ENCODE measurements at places on chromosomes 6 and 20.

- no peak for DNase-seq
Observed at GRCh38 chr6:108789475-108789874, 58.7 kb upstream of the ARMC2 start.

DNA sequence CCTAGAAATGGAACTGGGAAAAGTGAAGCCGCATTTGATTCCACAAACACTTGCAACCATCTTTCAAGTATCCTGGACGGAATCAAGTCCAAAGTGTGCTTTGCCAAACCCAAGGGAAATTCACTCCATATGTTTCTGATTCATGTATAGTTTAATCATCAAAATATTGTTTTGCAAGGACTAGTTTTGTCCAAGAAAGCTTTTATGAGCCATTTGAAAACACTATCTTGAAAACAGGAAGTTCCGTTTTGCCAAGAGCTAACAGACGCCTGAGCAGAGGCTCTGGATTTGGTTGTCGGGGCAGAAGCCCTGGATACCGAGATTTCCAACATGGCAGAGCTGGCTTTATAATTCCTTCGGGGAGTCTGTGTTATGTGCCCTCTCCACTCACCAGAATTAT, 251.1 kb downstream of the PHACTR1 start:
- DNase-seq, result no peak

DNA sequence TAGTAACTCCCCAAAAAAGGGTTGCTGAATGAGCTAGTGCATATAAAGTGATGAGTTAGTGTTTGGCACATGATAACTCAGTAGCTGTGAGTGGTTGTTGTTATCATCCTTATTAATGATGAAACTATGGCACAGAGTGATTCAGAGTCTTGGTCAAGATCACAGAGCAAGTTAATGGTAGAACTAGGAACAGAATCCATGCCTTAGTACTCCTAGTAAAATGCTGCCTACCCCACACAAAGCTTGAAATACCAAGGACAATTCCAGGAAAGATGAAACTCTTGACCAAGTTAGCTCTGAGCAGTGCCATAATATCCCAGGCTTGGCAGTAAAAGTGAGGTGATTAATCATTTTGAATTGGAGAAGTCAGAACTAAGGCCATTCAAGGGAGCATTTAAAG, 109.1 kb upstream of the ENPP5 start:
- no peak for DNase-seq

GRCh38 chr6:154039231-154039842, at the start of gene OPRM1:
TSS of gene OPRM1 (plus strand) at chr6:154039240. CDS start at chr6:154039545, 305 bp downstream.
- no peak for DNase-seq

DNA sequence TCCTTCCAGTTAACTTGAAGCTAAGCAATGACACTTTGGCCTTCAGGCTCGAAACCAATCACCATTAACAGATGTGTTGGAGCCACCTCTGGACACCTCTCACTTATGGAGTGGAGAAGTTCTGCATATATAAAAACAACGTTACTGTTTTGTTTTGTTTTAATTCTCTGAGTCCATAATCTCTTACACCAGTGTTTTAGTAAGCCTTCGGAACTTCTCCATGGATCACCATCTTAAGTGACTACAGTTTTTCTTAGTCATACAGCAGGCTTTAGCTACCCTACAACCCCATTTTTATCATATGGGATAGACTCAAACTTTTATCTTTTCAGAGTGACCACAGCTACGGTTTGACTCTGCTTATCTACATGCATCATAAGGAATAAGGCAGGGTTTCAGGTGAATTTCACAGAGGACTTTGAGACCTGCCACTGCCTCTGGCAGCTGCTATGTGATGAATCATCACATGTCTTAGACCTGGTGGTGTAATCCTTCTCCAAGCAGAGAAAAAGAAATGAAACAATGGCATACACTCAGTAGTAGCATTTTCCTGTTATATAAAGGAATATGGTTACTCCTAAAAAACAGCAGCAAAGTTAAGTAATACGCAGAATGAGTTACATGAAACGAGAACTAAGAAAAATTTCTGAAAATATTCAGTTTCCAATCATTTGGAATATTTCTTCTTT, 5.5 kb upstream of the HDDC2 start:
- no peak for DNase-seq

DNA sequence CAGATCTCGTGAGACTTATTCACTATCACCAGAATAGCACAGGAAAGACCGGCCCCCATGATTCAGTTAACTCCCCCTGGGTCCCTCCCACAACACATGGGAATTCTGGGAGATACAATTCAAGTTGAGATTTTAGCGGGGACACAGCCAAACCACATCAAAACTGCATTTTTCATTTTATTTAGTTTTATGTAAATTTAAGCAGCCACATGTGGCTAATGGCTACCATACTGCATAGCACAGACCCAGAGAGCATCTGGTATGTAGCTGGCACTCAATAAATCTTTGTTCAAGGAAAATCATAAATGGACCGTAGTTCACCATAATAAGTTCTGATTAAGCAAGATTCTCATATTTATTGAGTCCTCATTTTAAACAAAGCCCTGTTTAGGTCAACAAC, 15.3 kb downstream of the GFOD1 start:
- no peak for DNase-seq

DNA sequence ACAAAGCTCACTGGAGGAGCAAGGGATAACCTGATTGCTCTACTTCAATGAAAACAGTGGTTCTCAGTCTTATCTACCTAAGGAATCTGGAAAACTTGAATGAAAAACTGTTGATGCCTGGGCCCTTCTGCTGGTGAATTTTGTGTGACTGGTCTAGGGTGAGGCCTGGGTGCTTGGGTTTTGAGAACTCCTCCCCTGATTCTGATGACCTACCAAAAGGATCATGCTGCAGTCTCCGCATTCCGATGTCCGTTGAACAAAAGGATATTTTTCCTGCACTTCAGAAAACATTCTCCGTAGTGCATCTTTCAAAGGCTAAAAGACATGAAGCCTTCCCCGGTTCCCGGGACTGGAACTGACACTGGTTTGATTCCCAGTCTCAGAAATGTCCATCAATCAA, 157.9 kb downstream of the SYNDIG1 start:
- DNase-seq, result no peak

DNA sequence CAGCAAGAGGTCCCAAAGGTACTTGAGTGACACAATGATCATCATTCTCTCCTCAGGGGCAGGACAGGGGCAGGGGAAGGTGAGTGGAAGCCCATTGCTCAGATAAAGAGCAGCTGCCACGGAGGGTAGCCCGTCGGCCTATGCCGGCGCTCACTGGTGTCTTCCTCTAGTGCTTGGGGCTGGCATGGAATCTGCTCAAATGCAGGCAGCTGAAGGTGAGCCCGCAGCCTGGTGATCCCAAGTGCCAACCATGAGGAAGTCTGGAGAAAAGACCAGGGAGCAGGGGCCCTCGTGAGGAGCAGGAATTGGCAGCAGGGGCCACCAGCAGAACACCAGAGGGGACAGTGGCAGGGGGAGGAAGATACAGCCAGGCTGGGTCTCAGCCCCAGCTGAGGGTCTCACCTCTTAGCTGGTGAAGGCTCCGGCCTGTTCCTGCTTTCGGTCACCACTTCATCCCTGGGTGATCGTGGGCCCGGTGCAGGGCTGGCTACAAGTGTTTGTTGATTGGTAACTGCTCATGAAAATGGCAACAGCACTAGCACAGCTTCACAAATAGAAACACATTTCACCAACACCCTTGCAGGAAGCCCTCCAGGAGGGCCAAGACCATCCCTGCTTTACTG, 24.7 kb downstream of the RBCK1 start:
- DNase-seq, result no peak

- no peak for DNase-seq
Observed at GRCh38 chr20:3667434-3668037, 4.3 kb upstream of the GFRA4 start.

GRCh38 chr20:24304291-24304690, 165.1 kb upstream of the SYNDIG1 start:
- DNase-seq, result no peak

DNA sequence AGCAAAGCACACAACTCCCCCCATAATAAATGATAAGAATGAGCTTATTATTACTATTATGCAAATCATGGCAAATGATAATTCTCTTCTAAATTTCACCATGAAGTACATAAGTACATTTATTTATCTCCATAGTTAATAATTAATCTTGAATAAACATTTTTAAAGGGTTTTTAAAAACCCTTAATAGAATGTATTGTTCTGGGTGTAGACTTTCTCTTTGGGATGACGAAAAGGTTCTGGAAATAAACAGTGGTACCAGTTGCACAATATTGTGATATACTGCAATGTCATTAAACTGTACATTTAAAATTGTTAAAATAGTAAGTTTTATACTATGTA, 18.0 kb downstream of the DST start:
- no peak for DNase-seq

- DNase-seq, result no peak
Observed at GRCh38 chr6:140183881-140184280, 809.4 kb upstream of the CITED2 start.

- DNase-seq, result no peak
Observed at GRCh38 chr6:24643920-24644319, 2.1 kb downstream of the KIAA0319 start.

GRCh38 chr6:145345094-145345493, 390.2 kb downstream of the EPM2A start:
- no peak for DNase-seq

- DNase-seq, result no peak
Observed at GRCh38 chr20:47647994-47648393, 137.3 kb downstream of the SULF2 start.

- DNase-seq, result no peak
Observed at GRCh38 chr6:63121166-63121565, 90.1 kb upstream of the FKBP1C start.

DNA sequence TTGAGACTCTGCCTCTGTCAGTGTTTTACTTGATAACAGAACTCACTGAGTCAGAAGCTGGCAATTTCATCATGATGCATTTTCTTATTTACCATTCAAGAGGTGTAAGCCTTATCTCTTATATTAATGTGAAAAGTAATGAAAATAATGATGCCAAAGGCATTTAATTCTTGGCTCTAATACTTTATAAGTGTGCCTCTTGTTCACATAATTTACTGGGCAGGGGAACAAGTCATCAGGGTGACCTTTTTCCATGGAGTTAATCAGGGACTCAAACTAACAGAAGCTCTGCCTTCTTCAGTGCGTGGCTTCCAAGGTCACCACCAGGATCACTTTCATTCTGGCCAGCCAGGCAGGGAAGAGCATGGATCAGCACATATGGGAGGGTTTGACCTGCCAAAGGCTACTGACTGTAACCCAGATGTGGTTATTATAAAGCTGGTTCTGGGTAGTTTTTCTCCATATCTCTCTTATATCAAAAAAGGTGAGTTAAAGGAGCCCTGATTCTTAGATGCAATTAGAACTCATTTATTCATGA, 5.2 kb upstream of the PLCB1 start:
- no peak for DNase-seq

DNA sequence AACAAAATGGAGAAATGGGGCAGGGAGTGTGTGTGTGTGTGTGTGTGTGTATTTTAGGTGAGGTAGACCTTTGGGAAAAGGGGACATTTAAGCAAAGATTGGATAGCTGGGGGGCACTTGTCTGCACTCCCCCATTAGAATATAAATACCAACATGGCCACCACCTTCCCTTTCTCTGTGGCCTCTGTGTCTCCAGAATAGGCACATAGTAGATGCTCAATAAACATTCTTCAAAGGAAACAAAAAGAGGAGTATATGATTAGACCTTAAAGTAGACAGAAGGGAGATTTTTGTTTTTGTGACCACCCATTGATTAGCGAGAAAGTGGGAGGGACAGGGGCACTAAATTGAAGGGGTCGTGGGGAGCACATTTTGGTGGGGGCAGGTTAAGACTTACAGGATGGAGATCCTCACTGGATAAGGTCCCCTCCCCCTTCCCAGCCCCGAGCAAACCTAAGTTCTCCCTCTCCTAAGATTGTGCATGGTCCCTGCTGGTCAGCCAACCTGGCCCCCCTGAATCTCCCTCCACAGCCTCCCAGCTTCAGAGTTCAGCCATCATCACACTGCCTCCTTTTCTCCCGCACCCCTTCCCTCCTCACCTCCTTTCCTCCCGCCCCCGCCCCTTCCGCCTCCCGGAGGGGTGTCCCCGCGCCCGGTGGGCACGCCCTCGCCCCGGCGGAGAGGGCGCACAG, 514 bp upstream of the TSHZ2 start:
- DNase-seq, result no peak

- no peak for DNase-seq
Observed at GRCh38 chr6:33249732-33250630, 21.7 kb downstream of the VPS52 start.

DNA sequence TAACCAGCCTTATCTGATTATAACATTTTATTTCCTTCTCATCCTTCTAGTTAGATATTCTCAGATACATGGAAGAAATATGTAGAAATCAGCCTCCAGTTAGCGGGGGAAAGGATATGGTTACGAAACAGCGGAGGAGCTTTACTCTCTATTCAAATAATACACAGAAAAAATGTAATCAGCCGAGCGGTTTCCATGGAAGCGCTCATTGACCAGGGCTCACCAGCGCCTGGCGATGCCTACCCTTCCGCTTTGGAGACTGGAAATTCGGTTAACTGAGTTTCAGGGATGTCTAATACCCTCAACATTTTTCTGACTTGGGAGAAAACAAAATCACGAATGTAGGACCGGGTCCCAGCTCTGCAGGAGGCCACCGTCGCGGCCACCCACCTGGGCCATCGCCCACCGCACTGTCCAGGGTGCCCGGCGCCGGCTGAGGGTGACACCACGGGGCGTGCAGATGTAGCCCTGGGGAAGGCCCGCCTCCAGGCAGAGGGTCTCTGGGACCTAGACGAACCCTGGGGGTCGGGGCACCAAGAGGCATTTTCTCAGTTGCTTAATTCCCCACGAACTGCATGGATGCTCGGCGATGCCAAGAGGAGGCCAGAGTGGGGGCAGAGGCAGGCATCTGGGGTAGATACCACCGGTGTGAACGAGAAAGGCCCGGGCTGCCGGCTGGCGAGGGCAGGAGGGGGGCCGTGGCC, 1.7 kb downstream of the PRR18 start:
- no peak for DNase-seq

GRCh38 chr6:27312950-27313271, 838 bp upstream of the POM121L2 start:
- no peak for DNase-seq

- no peak for DNase-seq
Observed at GRCh38 chr20:32898729-32899128, 40.0 kb downstream of the EFCAB8 start.

DNA sequence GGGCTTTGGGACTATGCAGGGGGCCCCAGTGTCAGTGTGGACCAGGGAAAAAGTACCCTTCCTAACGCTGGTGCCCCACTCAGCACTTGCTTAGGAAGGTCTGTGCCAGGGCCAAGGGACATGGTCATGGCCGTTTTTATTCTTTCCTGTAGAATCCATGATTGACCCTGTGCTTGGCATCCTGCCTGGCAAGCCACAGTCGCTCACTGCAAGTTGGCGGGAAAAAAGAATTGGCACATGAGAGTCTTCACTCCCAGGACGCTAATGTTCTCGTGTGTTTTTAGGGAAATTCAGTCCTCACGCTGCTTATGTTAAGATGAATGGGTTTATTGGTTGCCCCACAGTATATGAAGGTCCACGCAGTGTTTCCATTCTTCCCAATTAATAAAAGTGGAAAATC, 253.4 kb downstream of the CDH4 start:
- DNase-seq, result no peak

Data from activated CD8-positive, alpha-beta memory T cell treated with anti-CD3 and anti-CD28 coated beads for 1 hour (primary cell).